Stimulated activated CD8-positive, alpha-beta memory T cell treated with anti-CD3 and anti-CD28 coated beads, Interleukin-4, amount 100 ng/mL, for 1 hour (primary cell): ENCODE measurements at places on chromosomes 13 and 19.

- no peak for DNase-seq
These were observed at the start of gene SLC25A23 for GRCh38 chr19:6459262-6460098. TSS of gene SLC25A23 (minus strand) at chr19:6459792. CDS start at chr19:6459628, 164 bp downstream.

DNA sequence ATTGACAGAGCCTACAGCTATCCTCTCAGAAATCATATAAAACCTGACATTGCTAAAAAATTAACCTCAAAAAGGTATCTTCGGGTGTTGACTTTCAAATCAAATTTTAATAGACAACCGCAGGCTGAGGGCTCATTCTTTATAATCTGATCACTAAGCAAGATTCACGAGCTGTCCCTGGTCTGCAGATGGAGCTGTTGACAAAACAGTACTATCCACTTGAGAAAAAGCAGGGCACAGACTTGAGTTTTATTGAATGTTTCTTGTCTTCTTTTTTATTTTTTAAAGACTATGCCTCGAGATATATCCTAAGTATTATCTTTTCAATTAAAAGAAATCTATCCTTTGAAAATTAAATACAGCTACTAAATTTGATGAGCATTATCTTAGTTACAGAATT, 540.5 kb downstream of the PCDH9 start:
- no peak for DNase-seq

- DNase-seq, result no peak
These were observed 11.1 kb downstream of the SAE1 start for GRCh38 chr19:47141695-47142094.

DNA sequence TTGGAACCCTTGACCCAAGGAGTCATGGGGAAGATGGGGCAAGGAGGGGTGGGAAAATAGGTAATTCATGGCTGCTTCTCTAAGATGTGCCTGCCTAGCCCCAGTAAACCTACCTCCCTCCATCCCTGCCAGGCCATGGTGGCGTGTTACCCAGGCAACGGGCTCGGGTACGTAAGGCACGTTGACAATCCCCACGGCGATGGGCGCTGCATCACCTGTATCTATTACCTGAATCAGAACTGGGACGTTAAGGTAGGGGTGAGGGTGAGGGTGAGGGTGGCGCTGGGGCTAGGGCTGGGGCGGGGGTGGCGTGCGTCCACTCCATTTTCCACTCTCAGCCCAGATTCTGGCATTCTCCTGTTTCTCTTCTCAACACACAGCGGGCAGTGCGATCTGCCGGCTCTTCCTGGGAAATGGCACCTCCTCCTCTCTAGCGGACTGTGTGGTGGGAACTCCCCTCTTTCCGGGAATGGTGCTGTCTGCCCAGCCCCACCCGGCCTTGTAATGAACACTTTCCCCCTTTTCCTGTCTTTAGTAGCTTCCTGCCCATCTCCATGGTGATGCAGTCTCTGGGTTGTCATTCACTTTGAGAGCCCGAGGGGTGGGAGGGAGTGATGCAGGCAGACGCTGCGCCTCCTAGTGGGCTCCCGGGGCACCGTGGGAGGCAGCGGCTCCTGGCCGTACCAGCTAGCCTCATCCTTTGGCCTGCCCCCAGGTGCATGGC, 7.6 kb downstream of the EGLN2 start:
- DNase-seq, result no peak

GRCh38 chr13:102369302-102369701, 32.5 kb downstream of the FGF14 start:
- no peak for DNase-seq

- DNase-seq, result no peak
These were observed 3.1 kb downstream of the CDX2 start for GRCh38 chr13:27965740-27966640.

- no peak for DNase-seq
These were observed 640 bp downstream of the ZSCAN5A start for GRCh38 chr19:56314018-56314380.

GRCh38 chr13:28540612-28541011, 45.7 kb upstream of the FLT1 start:
- DNase-seq, result no peak

DNA sequence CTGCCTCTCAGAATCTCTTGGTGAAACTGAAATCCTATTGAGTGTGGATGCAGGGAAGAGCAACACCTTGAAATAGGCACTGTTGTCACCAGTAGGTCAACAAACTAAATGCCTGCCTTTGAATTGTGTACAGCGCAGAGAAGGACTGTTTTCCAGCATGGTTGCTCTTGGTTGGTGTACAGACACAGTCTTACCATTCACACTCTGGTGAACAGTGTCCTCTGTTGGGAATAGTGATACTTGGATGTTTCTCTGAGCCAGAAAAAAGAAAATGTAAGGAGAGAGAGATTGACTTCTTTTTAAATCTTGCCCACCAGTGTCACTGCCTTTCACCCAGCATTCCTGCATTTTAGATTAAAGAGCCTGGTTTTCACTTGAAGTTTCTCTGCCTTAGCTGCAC, 179.7 kb downstream of the STK24 start:
- no peak for DNase-seq

GRCh38 chr19:31326329-31327028, 22.8 kb downstream of the TSHZ3 start:
- no peak for DNase-seq

GRCh38 chr13:41178040-41178439, 16.3 kb downstream of the KBTBD7 start:
- DNase-seq, result no peak

DNA sequence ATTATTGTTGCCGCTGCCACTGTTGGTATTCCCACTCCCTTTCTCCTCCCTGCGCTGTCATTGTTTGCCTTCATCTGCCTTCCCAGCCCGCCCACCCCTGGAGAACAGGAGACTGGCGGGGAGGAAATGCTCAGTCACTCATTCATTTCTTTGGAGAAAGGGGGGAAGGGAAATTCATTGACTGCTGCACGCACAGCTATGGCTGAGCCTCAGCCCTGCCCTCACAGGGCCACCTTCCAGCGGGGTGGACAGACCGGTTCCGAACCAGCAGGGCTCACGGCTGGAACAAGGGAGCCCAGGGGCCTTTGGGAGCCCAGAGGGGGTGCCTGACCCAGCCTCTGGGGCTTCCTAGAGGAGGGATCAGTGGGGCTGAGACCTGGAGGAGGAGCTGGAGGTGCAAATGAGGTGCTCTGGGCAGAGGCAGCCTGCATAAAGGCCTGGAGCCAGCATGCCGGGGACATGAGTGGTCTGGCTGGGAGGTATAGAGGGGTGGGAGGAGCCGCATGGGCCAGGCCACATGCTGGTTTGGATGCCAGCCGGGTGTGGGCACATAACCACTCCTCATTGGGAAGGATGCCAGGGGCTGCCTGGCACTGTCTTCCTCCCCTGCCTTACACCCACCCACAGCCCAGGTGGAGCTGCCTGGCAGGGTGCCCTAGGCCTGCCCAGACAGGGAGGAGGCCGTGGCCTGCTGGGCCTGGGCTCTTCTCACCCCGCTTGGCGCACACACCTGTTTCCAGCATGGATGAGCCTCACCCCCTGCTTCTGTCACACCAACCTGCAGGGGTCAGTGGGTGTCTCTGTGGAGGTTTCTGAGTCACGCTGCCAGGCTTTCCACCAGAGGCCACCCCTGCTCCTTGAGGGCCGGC, 26.8 kb downstream of the PPP5C start:
- DNase-seq, result no peak

DNA sequence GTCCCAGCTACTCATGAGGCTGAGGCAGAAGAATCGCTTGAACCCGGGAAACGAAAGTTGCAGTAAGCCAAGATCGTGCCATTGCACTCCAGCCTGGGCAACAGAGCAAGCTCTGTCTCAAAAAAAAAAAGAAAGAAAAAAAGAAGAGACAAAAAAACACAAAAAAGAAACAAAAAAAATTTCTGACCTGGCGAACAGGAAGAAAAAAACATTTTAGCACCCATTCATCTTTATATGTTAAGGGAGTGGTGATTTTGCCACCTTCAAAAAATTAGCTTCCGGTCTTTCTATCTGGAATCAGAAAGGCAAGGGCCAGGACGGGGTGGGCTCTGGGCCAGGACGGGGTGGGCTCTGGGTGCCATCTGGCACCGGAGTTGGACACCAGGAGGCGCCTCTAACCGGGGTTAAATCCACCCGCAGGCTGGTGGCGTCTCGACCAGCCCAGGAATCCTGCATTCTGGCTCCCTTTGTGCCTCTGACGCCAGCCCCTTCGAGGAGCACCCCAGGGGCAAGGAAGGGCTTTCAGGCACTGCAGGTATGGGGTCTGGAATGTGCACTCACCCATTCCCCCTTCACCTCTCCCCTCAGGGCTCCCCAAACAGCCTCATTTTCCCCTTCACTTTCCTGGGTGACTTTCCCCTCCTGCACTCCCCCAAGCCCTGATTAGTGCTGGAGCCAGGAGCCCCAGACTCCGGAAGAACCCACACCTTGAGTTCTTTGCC, 10.4 kb upstream of the ZSWIM4 start:
- no peak for DNase-seq

DNA sequence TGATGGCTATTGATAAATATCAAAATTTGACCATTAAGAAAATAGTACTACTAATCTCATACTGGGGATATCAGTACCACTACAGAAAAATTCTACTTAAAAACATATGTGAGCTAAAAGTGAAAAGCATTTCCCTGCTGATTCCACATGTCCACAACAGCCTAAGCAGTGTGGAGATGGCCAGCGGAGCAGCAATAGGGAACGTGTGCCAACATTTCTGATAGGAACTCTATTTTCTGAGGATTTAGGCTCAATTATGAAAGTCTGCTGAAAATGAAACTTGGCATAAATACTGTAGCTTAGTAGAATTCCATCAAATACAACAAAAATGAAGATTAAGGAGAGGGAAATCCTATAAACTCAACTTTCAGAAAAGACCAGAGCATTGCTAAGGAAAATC, 311.6 kb downstream of the ENOX1 start:
- no peak for DNase-seq

- no peak for DNase-seq
These were observed 32.1 kb downstream of the CERS1 start for GRCh38 chr19:18863843-18864362.

DNA sequence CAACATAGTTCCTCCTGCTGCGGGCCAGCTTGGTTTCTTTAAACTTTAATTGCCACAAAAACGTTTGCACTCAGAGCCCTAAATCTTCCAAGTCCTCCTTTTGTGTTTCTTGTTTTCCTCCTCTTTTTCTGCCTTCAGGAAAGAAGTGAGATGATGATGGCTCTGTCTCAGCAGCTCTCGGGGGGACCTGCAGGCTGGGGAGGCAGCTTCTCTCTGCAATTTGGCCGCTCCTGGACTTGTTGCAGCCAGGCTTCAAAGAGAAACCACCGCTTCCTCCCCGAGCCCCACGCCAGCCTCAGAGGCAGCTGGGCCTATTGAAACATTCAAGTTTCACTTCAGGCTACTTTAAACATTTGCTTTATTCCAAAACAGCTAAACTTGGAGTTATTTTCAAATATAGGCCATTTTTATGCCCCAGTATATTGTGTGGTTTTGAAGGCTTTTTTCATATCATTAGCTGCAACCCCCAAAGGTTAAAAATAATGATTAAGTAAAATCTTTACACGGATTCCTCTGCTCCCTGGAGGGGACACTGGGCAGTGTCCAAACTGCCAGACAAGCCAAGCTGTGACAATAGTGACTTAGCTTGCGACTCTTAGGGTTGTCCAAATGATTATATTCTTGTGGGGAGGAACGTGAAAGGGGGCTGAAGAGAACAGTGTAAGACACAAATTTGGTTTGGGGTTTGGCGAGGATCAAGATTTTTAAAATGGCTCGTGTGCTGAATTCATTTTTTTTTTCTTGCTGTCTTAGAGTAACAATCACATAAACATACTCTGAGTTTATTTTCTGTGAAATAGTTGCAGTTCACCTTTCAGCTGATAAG, 330.8 kb downstream of the DLEU7 start:
- DNase-seq, result peak; percentile 11

DNA sequence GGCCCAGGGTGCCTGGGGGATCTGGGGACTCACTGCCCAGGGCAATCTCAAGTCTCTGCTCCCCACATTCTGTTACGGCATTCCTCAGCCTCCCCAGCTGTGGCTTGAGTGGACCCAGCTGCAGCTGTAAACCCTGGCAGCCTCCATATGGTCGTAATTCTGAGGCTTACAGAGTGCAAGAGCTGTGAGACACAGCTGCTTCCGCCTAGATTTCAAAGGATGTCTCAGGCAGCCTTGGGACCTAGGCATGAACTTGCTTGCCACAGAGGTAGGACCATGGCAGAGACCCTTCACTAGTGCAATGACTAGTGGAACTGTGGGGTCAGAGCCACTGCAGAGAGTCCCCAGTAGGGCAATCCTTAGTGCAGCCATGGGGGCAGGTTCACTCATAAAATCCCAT, 297.5 kb downstream of the ENOX1 start:
- no peak for DNase-seq

DNA sequence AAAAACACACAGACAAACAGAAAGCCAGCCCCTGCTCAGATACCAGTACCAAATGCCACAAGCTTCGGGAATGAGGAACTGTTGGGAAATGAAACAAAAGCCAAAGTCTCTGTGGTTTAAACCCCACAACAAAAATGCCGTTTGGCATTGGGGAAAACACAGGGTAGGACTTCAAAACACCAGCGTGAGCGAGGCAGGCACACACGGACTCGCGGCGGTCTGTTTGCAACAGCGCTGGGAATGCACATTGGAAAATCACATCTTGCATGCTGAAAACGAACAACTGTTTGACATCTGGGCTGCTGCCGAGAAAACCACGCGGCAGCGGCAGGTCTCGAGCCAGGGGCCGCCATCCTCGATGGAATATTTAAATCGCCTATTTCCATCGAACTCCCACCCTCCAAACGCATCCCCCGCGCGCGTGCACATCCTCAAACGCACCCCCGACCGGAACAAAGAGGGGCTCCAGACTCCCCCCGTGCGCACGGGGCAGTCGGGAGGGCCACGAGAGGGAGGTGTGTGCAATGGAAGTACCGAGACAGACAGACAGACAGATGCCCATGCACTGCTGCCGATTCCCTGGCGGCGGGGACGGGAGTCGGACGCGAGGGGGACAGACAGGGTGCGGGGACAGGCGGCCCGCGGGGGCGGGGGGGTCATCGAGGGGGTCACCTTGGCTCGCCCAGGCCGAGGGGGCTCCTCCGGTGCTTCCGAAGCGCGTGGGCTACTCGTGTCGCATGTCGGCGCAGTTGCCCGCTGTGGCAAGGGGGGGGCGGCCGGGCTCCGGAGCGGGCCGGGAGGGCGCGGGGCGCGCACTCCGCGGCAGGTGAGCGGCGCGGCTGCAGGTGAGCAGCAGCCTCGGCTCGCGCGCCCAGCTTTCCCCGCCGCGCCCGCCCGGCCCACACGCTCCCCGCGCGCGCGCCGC, at the start of gene GPR12:
Gene GPR12, minus strand, starts transcription at position 880 of the 925 bp plus-strand sequence. CDS start 959 bp downstream, outside the sequence.
- no peak for DNase-seq

DNA sequence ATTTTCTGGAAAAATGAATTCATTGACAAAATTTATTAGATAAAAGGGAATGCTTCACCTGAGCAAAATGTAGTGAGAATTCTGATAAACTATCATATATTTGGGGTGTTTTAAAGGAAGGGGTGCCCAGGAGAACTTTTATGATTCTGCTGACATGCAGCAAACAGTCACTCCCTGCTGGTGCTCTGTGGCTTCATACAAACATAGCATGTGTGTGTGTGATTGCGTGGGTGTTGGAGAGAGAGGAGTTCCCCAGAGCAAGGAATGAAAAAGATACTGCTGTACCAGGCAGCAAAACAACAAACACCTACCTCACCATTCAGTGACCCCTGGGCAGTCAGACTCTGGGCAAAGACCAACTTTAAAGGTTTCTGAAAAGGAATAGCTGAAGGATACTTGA, 546.7 kb downstream of the RFC3 start:
- no peak for DNase-seq
